Progenitor cell of endocrine pancreas (in vitro differentiated cells): ENCODE measurements at places on chromosomes 1 and 21. TPM values are rescaled to one million over a fixed set of nuclear protein-coding genes. Genes with fewer than 3 reads are reported as not detected.

Gene FCGR2B
- total RNA-seq: 0.36 and 0.55 TPM in 2 replicates

Gene MROH9
- not detected in 2 replicates for total RNA-seq

Gene TEX38
- 0.31 and 0.38 TPM in 2 replicates for total RNA-seq

Gene PLEKHN1
- total RNA-seq: 1.1 and 1.9 TPM in 2 replicates

Gene HIVEP3
- 1.1 and 1.6 TPM in 2 replicates for total RNA-seq

Gene TMEM240
- total RNA-seq: 5.1 and 6.6 TPM in 2 replicates

Gene RXFP4
- total RNA-seq: not detected in 2 replicates

Gene S100A7
- total RNA-seq: not detected in 2 replicates

Gene KCND3
- total RNA-seq: 0.75 and 0.81 TPM in 2 replicates

Gene TNFAIP8L2
- not detected in 2 replicates for total RNA-seq

Gene ANKRD34A
- 0.22 TPM in 1 of 2 replicates, not detected in the other for total RNA-seq

Gene FCRL4
- not detected in 2 replicates for total RNA-seq

Gene KCNE2
- 0.55 and 0.58 TPM in 2 replicates for total RNA-seq

Gene MYBPHL
- 0.29 TPM in 1 of 2 replicates, not detected in the other for total RNA-seq

Gene TCHHL1
- not detected in 2 replicates for total RNA-seq

Gene ELAVL4
- 3.6 and 4.4 TPM in 2 replicates for total RNA-seq

Gene LCE2C
- total RNA-seq: not detected in 2 replicates

Gene STK40
- 34.6 and 42.0 TPM in 2 replicates for total RNA-seq

Gene HPCAL4
- total RNA-seq: not detected in 2 replicates

Gene MORN1
- 34.0 and 35.3 TPM in 2 replicates for total RNA-seq

Gene KNCN
- total RNA-seq: not detected in 2 replicates

Gene AKR7A3
- total RNA-seq: 2.1 and 2.7 TPM in 2 replicates

Gene SPRR1B
- not detected in 2 replicates for total RNA-seq

Gene C1orf94
- not detected in 2 replicates for total RNA-seq

Gene MXRA8
- total RNA-seq: 24.3 and 25.0 TPM in 2 replicates

Gene SLC44A5
- 8.8 and 9.5 TPM in 2 replicates for total RNA-seq

Gene TSPAN2
- total RNA-seq: 22.5 and 27.2 TPM in 2 replicates

Gene ZNF683
- not detected in 2 replicates for total RNA-seq

Gene PTPRF
- total RNA-seq: 482 and 520 TPM in 2 replicates

Gene LORICRIN
- not detected in 2 replicates for total RNA-seq

Gene S100B
- total RNA-seq: not detected in 2 replicates

Gene RHD
- not detected in 2 replicates for total RNA-seq

Gene RGS16
- total RNA-seq: 0.98 and 1.5 TPM in 2 replicates

Gene SLC6A9
- total RNA-seq: 26.9 and 29.4 TPM in 2 replicates

Gene OR2T35
- not detected in 2 replicates for total RNA-seq

Gene DNAJC6
- 7.1 and 8.9 TPM in 2 replicates for total RNA-seq

Gene KCNN3
- total RNA-seq: 0.36 and 0.86 TPM in 2 replicates

Gene TMEM63A
- 236 and 246 TPM in 2 replicates for total RNA-seq

Gene VAMP3
- 76.4 and 82.5 TPM in 2 replicates for total RNA-seq

Gene SPOCD1
- total RNA-seq: 0.36 and 0.91 TPM in 2 replicates

Gene IGSF9
- 68.2 and 68.6 TPM in 2 replicates for total RNA-seq

Gene OR2T29
- total RNA-seq: not detected in 2 replicates

Gene KRTAP13-2
- not detected in 2 replicates for total RNA-seq

Gene GFI1
- 0.17 and 0.31 TPM in 2 replicates for total RNA-seq

Gene TRIM63
- not detected in 2 replicates for total RNA-seq

Gene F5
- total RNA-seq: 1.7 and 2.9 TPM in 2 replicates

Gene DDR2
- 1.2 and 1.7 TPM in 2 replicates for total RNA-seq
